Esophagus squamous epithelium (tissue), 5 donors: ENCODE measurements at places on chromosomes 6 and 20.

DNA sequence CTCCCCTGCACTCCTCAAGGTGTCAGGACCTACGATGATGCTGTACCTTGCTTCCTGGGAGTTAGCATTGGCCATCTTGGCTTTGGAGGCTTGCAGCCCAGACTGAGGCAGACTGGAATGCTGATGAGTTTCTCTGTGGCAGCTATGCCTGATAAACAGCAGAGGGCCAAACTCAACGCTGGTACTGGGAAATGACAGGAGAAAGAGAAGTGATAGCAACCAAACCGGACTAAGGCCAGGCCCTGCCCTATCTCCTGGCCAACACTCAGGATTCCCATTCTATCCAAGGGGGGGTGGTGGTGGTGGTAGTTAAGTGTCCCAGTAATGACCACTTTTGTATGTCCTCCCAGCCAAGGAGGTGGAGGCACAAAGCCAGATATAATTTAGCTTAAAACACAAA is 90.0 kb upstream of the DTNBP1 start:
- H3K27me3 ChIP-seq = no peaks in the 10 kb centered on the region
- H3K4me1 ChIP-seq = peaks cover 3% of the 10 kb centered on the region
- no peak for DNase-seq
- H3K27ac ChIP-seq = no peak overlapping the region
- no peak overlapping the region for H3K4me3 ChIP-seq
- H3K36me3 ChIP-seq = no peaks in the 10 kb centered on the region

DNA sequence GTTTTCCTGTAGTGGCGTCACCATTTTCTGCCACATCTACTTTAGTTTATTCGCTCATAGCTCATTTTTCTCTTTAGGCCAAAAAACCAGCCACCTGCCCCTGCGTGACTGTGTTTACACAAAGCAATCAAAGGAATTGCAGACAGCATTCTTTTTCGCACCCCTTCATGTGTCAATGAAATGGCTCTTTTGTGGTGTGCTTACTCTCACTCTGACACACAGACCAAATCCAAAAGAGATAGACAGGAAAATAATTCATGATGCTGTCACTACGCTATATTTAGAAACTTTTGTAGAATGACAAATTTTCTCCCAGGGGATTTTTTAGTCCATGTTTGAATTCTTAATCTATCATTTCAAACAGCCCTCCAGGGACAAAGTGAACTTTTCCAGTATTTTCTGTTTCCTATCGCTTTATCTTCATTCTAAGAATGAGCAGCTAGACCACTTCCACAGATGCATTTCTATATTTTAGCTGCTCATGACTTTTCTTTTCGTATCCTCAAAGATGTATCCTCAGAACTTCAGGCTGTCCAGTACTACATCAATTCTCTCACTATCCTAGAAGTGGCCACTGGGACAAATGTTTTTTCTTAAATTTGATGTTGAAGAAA is 37.9 kb upstream of the KHDRBS2 start:
- H3K36me3 ChIP-seq = no peaks in the 10 kb centered on the region
- no peaks in the 10 kb centered on the region for H3K27me3 ChIP-seq
- no peak overlapping the region for H3K27ac ChIP-seq
- no peak overlapping the region for H3K4me3 ChIP-seq
- DNase-seq = no peak

DNA sequence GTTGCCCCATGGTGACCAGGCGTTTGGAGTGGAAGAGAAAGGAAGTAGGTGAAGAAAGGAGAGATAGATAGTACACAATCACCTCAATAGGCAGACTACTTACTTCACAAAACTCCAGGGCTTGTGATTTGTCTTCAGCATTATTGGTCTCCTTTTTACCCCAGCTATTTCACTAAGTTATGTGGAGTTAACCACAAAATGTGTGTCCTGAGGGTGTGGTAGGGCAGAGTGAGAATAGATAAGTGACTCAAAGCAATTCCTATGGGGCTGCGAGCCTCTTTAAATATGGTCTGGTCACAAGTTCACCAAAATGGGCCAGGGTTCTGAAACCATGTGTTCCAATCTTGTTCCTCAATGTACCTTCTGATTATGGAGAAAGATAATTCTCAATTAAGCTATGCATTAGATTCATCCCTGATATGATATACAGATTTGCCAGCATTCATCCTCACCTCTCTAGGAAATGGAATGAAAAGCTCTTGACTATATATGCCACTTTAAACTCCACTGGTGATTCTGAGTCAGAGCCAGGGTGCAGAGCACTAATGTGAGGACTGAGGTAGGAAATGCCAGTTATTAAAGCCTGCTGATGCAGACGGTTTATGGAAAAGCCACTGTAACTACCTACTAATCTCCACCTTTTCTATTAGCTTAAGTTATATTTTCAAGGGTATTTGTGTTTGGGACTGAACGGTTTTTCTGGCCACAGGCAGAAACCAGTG is 310.6 kb upstream of the MANEA start:
- no peak overlapping the region for H3K27ac ChIP-seq
- H3K4me1 ChIP-seq = no peaks in the 10 kb centered on the region
- H3K36me3 ChIP-seq = no peaks in the 10 kb centered on the region

DNA sequence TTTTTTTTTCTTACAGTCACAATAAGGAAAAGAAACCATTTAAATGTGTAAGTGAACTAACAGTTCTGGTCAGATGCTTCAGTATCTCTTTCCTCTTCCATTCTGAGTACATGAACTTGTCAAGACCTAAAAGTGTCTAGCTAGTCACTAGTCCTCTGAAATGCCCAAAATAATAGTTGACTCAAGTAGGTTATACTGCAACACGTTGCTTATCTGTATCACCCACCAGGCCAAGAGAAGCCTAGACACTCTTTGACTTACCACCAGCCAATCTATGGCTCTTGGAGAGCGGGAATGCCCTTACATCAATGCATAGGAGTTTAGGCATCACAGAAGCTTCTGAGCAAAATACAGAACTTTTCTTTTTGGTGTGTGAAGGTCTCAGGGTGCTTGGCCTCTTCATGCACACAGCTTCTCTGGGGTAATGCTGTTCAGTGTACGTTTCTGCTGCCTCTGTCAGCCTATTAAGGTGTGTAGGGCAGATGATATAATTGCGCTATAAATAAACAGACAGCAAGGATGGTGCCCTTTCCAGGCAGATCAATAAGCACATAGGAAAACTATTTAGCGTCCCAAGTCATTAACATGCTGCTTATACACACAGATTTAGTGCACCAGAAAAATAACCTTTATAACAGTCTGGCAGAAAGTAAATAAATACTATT is 7.8 kb upstream of the GFOD1 start:
- no peaks in the 10 kb centered on the region for H3K4me1 ChIP-seq
- H3K27ac ChIP-seq = no peak overlapping the region
- DNase-seq = no peak
- H3K27me3 ChIP-seq = no peaks in the 10 kb centered on the region
- H3K36me3 ChIP-seq = no peaks in the 10 kb centered on the region

GRCh38 chr6:127812985-127813698 is 87.7 kb downstream of the THEMIS start:
- H3K27me3 ChIP-seq = no peaks in the 10 kb centered on the region
- H3K4me3 ChIP-seq = no peak overlapping the region
- H3K27ac ChIP-seq = no peak overlapping the region
- no peaks in the 10 kb centered on the region for H3K4me1 ChIP-seq
- DNase-seq = no peak
- H3K36me3 ChIP-seq = no peaks in the 10 kb centered on the region

DNA sequence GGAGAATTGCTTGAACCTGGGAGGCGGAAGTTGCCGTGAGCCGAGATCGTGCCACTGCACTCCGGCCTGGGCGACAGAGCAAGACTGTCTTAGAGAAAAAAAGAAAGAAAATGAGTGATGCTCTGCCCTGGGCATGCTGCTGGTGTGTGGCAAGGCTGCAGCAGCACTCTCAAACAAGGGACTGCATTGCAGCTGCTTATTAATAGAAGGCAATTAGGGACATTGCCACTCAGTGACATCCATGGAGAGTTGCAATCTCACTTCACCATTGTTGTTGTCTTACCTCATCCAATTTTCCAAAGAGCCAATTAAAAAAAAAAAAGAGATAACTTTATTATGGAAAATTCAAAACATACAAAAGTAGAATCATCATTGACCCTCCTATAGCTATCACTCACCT is 131.1 kb downstream of the LRRC1 start:
- DNase-seq = no peak
- peak overlapping the region; percentile 89 for H3K27ac ChIP-seq
- H3K27me3 ChIP-seq = no peaks in the 10 kb centered on the region
- H3K36me3 ChIP-seq = no peaks in the 10 kb centered on the region

DNA sequence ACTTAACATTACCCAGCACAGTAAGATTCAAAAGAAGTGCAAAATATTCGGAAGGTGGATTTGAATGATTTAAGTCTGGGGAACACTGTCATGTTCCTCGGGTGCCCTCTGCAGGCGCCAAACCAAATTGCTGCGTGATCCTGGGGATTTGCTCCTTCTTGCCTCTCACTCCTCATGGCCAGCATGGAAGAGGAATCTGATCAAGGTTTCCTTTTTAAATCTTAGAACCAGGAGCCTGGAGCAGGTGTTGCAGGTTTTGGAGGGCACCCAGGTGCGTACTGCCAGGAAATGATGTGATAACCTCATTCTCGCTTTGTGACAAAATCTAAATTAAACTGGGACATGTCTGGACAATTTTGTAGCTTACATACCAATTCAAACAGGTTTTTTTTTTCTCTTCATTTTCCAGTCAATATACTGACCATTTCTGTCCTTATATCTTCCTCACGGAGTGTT is 8.1 kb upstream of the PFDN4 start:
- H3K27me3 ChIP-seq = no peaks in the 10 kb centered on the region
- no peaks in the 10 kb centered on the region for H3K36me3 ChIP-seq
- H3K27ac ChIP-seq = no peak overlapping the region
- no peak overlapping the region for H3K4me3 ChIP-seq

DNA sequence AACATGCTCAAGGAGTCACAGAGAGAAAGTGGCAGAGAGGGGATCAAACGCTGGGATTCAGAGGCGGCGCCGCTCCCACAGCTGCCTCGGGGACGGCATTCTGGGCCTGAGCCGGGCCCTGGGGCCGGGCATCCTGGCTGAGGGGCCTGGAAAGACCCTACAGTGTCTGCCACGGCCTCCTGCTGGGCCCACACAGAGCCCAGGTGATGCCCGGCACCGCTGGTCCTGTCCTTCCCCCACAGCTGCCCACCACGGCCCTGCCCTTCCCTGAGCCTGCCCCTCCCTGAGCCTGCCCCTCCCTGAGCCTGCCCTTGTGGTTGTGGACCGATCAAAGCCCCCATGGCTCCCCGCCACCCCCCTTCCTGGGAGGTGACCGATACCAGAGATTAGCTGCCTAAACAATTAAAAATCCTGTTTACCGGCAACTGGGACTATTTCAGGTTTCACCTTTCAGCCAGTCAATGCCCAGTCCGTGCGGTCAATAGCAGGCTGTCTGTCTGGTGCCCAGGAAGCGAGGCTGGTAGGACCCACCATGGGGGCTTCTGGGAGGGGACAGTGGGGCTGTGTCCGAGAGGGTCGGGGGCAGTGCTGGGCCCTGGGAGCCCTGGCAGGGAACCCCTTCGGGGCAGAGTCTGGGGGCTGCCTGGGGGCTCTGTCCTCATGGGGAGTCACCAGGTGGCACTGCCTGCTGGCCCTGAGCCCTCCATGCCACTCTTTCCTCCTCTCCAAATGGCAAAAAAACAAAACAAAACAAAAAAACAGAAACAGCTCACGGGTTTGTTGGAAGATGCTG is 55.4 kb upstream of the GATA5 start:
- H3K4me1 ChIP-seq = no peaks in the 10 kb centered on the region
- no peaks in the 10 kb centered on the region for H3K36me3 ChIP-seq
- H3K4me3 ChIP-seq = no peak overlapping the region
- H3K27me3 ChIP-seq = no peaks in the 10 kb centered on the region
- H3K27ac ChIP-seq = no peak overlapping the region
- DNase-seq = no peak

DNA sequence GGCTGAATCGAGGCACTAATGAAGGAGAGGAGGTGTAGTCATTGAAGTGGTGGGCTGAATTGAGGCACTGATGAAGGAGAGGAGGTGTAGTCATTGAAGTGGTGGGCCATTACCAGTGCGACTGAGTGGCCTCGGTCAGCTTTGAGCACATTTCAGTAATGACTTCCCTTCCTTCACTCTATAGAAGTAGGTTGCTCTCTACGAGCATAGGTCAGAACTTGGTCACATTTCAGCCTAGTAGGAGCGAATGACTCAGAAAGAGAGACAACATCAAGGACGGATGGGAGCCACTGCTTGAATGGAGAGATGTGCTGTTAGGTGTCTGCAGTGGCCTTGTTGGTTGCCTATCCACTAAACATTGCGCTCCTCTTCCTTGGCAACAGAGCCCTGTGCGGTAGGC is 39.5 kb downstream of the ZDHHC14 start:
- H3K36me3 ChIP-seq = no peaks in the 10 kb centered on the region
- no peaks in the 10 kb centered on the region for H3K27me3 ChIP-seq
- H3K4me1 ChIP-seq = no peaks in the 10 kb centered on the region
- no peak overlapping the region for H3K4me3 ChIP-seq

GRCh38 chr20:49278818-49279676 is 1.2 kb upstream of the ZNFX1 start:
- H3K27me3 ChIP-seq = no peaks in the 10 kb centered on the region
- peak overlapping the region; percentile 90 for H3K4me3 ChIP-seq
- peak overlapping the region; percentile 95 for H3K27ac ChIP-seq

GRCh38 chr6:38239719-38240451 is 399.8 kb downstream of the BTBD9 start:
- no peak overlapping the region for H3K27ac ChIP-seq
- DNase-seq = no peak
- H3K4me3 ChIP-seq = no peak overlapping the region
- H3K36me3 ChIP-seq = no peaks in the 10 kb centered on the region

DNA sequence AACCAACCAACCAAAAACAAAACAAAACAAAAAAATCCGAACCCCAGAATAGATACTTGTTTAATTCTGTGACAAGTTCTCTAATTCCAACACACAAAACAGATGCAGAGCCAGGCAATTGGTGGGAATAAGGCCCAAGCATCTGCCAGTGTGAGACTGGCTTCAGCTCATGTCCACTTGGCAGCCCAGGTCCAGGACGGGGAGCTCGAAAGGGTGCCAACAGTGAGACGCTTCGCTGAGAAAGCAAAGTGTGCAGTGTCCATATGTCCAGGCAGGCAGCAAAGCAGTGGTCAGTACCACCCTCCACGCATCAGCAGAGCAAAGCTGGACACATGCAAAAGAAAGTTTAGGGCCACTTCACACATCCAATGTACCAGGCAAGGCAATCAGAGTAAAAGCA is 102.9 kb downstream of the RALGAPA2 start:
- no peak for DNase-seq
- H3K4me1 ChIP-seq = peaks cover 10% of the 10 kb centered on the region
- no peak overlapping the region for H3K27ac ChIP-seq
- no peaks in the 10 kb centered on the region for H3K27me3 ChIP-seq

DNA sequence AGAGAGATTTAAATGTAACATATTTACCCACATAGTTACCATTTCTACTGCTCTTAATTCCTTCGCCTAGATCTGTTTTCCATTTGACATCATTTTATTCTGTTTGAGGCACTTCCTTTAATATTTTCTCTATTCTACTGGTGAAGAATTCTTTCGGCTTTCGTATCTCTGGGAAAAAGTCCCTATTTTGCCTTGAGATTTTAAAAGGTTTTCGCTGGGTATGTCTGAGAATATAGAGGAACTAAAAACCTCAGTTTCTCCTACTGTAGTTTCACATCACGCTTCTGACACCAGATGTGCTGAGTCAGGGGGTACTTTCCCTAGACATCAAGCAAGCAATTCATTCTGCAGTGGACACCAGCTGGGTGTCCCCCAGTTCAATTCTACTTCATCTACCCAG is 61.7 kb downstream of the E2F3 start:
- no peaks in the 10 kb centered on the region for H3K36me3 ChIP-seq
- no peak overlapping the region for H3K4me3 ChIP-seq
- no peak overlapping the region for H3K27ac ChIP-seq
- H3K4me1 ChIP-seq = no peaks in the 10 kb centered on the region
- no peak for DNase-seq

GRCh38 chr6:49556429-49556837 is 6.0 kb downstream of the C6orf141 start:
- no peaks in the 10 kb centered on the region for H3K27me3 ChIP-seq
- no peak for DNase-seq
- no peaks in the 10 kb centered on the region for H3K36me3 ChIP-seq
- peak overlapping the region; percentile 63 for H3K27ac ChIP-seq
- H3K4me3 ChIP-seq = no peak overlapping the region
- peaks cover 7% of the 10 kb centered on the region for H3K4me1 ChIP-seq
